A549 treated with Hydrocortisone at 1 μM for 4 hours (cell line): ENCODE measurements at places on chromosomes 5 and 9. TPM values are rescaled to one million over a fixed set of nuclear protein-coding genes. Genes with fewer than 3 reads are reported as not detected.

PCDHB10 gene
- 0.03 to 0.06 TPM (median 0.05 TPM) in 3 of 5 replicates, not detected in the others for total RNA-seq

LOX gene
- total RNA-seq, result 1.3 to 2.4 TPM (median 1.7 TPM) in 5 replicates

AK8 gene
- 0.83 to 1.3 TPM (median 1.2 TPM) in 5 replicates for total RNA-seq

GNA14 gene
- 0.03 to 0.14 TPM in 2 of 5 replicates, not detected in the others for total RNA-seq

FAM221B gene
- not detected in 5 replicates for total RNA-seq

RANBP3L gene
- total RNA-seq, result not detected in 5 replicates

ZNF367 gene
- total RNA-seq, result 4.9 to 6.0 TPM (median 5.2 TPM) in 5 replicates

ZNF454 gene
- total RNA-seq, result not detected in 5 replicates

MRPS30 gene
- total RNA-seq, result 31.1 to 36.8 TPM (median 35.6 TPM) in 5 replicates

ITGA1 gene
- 0.92 to 1.6 TPM (median 1.1 TPM) in 5 replicates for total RNA-seq

SPACA9 gene
- total RNA-seq, result 3.8 to 6.1 TPM (median 5.2 TPM) in 5 replicates

LTC4S gene
- total RNA-seq, result 0.31 TPM in 1 of 5 replicates, not detected in the others

WDR38 gene
- total RNA-seq, result 0.13 to 0.21 TPM (median 0.20 TPM) in 5 replicates

MAP1B gene
- total RNA-seq, result 29.8 to 59.4 TPM (median 37.8 TPM) in 5 replicates

FAXDC2 gene
- total RNA-seq, result 0.25 to 0.55 TPM (median 0.43 TPM) in 5 replicates

MUSK gene
- not detected in 5 replicates for total RNA-seq

ZNF354B gene
- total RNA-seq, result 3.9 to 5.7 TPM (median 4.7 TPM) in 5 replicates

SPINK4 gene
- not detected in 5 replicates for total RNA-seq
